Esophagus squamous epithelium (tissue), 5 donors: ENCODE measurements at places on chromosomes 5 and 9. TPM values are rescaled to one million over a fixed set of nuclear protein-coding genes. Genes with fewer than 3 reads are reported as not detected.

The LHX6 gene
- 0.53 TPM for total RNA-seq

The WHRN gene
- total RNA-seq, result 6.1 TPM

DNA sequence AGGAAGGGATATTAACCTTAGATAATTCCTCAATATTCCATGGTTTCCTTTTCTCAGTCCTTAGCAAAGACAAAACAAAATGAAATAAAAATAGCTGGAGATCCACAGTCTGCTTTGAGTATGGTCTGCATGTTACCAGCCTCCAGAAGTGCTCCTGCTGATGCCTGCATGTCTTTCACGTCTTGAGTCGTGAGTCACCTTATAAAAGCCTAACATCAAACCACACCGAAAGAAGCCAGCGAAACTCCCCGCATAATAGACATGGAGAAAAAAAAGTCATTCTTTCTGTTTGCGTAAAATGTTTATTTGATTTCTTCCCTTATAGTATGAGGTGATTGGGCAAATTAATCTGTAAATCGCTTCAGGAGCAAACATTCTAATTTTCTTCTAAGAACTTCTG, 380.5 kb downstream of the SLCO4C1 start:
- H3K4me1 ChIP-seq, result no peaks in the 10 kb centered on the region
- H3K27me3 ChIP-seq, result no peaks in the 10 kb centered on the region

DNA sequence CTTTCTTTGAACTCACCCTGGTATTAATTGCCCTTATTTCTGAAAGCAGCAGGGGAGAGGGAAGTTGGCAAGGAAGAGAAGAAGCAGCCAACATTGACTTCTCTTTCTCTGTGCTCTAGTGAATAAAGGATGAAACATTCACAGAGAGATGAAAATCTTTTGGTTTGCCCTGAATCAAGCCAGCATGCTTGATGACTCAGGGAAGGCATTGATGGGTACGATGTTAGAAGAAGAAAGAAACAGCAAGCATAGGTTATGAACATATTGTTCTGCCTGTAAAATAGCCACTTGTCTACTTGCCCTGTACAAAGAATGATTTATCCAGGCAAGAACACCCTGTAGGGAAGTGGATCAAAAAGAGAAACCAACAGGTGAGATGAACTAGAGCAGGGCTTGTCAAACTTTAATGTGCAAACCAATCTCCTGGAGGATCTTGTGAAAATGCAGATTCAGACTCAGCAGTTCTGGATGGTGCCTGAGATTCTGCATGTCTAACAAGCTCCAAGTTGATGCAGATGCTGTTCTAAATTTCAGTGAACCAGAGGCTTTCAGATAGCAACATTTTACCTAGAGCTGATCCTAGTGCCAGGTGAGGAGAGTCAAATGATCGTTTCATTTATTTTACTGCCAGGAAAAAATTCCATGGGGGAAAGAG, 586.6 kb upstream of the TLE4 start:
- DNase-seq, result no peak
- H3K4me1 ChIP-seq, result no peaks in the 10 kb centered on the region
- no peaks in the 10 kb centered on the region for H3K36me3 ChIP-seq
- no peaks in the 10 kb centered on the region for H3K27me3 ChIP-seq

DNA sequence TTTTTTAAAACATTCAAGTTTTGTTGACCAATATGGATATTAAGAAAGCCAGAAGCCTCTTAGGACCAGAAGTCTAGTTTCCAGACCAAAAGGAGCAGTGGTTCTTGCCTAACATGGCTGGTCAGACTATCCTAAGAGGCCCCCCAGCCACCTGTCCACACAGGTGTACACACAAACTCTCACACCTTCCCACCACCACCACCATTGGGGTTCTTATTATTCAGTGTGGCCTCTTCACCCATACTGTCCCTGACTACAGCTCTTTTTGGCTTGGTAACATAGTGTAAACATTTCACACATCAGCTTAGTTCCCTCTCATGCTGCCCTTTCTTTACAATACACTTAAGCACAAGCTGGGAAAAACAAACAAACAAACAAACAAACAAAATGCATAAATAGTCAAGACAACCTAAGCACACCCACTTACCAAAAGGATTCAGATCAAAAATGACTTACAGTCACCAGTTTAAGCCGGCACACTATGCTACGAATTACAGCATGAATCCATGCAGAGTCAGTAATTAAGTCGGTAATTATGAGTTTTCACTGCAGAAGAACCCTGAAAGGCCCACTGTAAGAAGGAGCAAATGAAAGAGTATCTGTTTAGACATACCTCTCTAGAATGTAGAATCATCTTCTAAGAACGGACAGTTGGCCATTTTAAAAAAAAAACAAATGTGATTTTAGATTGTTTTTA, 9.5 kb downstream of the LHFPL2 start:
- no peaks in the 10 kb centered on the region for H3K36me3 ChIP-seq
- DNase-seq, result no peak
- peak overlapping the region; percentile 49 for H3K27ac ChIP-seq
- H3K4me1 ChIP-seq, result no peaks in the 10 kb centered on the region
- H3K27me3 ChIP-seq, result no peaks in the 10 kb centered on the region

- no peak for DNase-seq
- peaks cover 20% of the 10 kb centered on the region for H3K4me1 ChIP-seq
- peaks cover 12% of the 10 kb centered on the region for H3K36me3 ChIP-seq
- H3K4me3 ChIP-seq, result no peak overlapping the region
- no peak overlapping the region for H3K27ac ChIP-seq
Observed at GRCh38 chr9:35335164-35335563, 154.7 kb upstream of the RUSC2 start.

The CARD6 gene
- 20.4 TPM for total RNA-seq

DNA sequence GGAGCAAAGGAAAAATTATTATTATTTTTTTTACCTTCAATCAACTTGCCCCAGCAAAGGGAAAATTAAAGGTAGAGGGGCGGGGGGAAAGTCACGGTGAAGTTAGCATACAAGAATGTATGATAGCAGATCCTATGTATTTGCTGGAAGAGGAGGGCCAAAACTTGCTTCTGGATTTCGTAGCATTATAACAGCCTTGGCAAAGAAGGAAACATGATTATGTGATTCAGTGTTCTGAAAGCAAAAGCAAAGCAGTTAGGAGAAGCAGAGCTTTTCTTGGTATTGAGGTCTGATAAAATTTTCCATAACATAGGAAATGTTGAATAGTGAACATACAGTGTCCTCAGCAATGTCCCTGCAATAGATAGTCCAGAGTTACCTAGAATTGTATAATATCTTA, 32.4 kb downstream of the MAST4 start:
- DNase-seq, result no peak
- no peaks in the 10 kb centered on the region for H3K27me3 ChIP-seq
- no peak overlapping the region for H3K4me3 ChIP-seq
- no peaks in the 10 kb centered on the region for H3K4me1 ChIP-seq
- H3K36me3 ChIP-seq, result no peaks in the 10 kb centered on the region

The ATOSB gene
- total RNA-seq, result 25.7 TPM

GRCh38 chr9:76911971-76912370, 6.1 kb upstream of the PRUNE2 start:
- H3K36me3 ChIP-seq, result no peaks in the 10 kb centered on the region
- no peaks in the 10 kb centered on the region for H3K27me3 ChIP-seq
- no peak overlapping the region for H3K27ac ChIP-seq

GRCh38 chr5:107531308-107531707, 139.4 kb downstream of the EFNA5 start:
- no peak overlapping the region for H3K4me3 ChIP-seq
- H3K4me1 ChIP-seq, result no peaks in the 10 kb centered on the region
- no peaks in the 10 kb centered on the region for H3K36me3 ChIP-seq
- H3K27ac ChIP-seq, result no peak overlapping the region
- H3K27me3 ChIP-seq, result no peaks in the 10 kb centered on the region
- DNase-seq, result no peak

DNA sequence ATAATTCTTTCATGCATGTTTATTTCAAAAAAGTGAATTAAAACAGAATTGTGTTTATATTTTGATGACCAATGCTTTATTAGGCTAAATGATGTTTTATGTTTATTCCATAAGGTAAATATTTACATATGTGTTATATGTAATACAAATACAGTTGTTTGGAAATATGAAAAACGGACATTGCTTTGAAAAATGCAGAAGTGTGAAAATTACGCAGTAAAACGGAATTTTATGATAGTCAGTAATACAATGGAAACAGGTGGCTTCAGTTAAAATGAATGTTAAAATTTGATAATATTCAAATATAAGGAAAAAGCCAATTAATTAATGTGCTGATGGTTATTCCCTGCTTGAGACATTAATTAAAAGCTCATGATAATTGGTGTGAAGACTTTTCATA, 1633.8 kb downstream of the MAT2B start:
- no peak overlapping the region for H3K4me3 ChIP-seq
- no peaks in the 10 kb centered on the region for H3K4me1 ChIP-seq
- H3K36me3 ChIP-seq, result no peaks in the 10 kb centered on the region
- no peak overlapping the region for H3K27ac ChIP-seq

The AFAP1L1 gene
- total RNA-seq, result 14.5 TPM

- DNase-seq, result no peak
- peaks cover 9% of the 10 kb centered on the region for H3K4me1 ChIP-seq
- no peaks in the 10 kb centered on the region for H3K27me3 ChIP-seq
- no peak overlapping the region for H3K4me3 ChIP-seq
- H3K36me3 ChIP-seq, result no peaks in the 10 kb centered on the region
Observed at GRCh38 chr5:150661821-150662596, 958 bp downstream of the MYOZ3 start.

- no peak for DNase-seq
- peaks cover 10% of the 10 kb centered on the region for H3K4me1 ChIP-seq
- H3K27me3 ChIP-seq, result no peaks in the 10 kb centered on the region
- H3K4me3 ChIP-seq, result no peak overlapping the region
- H3K27ac ChIP-seq, result peak overlapping the region; percentile 63
- no peaks in the 10 kb centered on the region for H3K36me3 ChIP-seq
Observed at GRCh38 chr9:89022902-89023301, 31.6 kb downstream of the S1PR3 start.

DNA sequence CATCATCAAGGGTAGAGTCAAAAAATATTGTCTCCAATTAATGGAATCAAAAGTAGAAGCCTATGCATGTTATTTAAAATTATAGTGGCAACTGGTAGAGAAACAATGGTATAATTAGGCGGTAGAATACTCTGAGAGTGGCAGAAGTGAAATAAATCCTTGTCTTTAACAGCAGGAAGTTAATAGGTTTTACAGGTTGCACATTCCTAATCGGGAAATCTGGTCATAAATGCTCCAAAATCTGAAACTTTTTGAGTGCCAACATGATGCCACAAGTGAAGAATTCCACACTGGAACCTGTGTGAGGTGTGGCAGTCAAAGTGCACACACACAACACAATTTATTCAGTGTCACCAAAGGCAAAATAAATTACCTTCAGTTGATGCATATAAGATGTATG, 433.4 kb downstream of the TAF11L14 start:
- no peak overlapping the region for H3K27ac ChIP-seq
- no peak overlapping the region for H3K4me3 ChIP-seq
- DNase-seq, result no peak
- no peaks in the 10 kb centered on the region for H3K4me1 ChIP-seq

- no peak for DNase-seq
- no peaks in the 10 kb centered on the region for H3K27me3 ChIP-seq
- no peaks in the 10 kb centered on the region for H3K36me3 ChIP-seq
- no peak overlapping the region for H3K4me3 ChIP-seq
Observed at GRCh38 chr9:121302786-121303185, 34.8 kb downstream of the GSN start.

The CSNK1G3 gene
- total RNA-seq, result 43.9 TPM

DNA sequence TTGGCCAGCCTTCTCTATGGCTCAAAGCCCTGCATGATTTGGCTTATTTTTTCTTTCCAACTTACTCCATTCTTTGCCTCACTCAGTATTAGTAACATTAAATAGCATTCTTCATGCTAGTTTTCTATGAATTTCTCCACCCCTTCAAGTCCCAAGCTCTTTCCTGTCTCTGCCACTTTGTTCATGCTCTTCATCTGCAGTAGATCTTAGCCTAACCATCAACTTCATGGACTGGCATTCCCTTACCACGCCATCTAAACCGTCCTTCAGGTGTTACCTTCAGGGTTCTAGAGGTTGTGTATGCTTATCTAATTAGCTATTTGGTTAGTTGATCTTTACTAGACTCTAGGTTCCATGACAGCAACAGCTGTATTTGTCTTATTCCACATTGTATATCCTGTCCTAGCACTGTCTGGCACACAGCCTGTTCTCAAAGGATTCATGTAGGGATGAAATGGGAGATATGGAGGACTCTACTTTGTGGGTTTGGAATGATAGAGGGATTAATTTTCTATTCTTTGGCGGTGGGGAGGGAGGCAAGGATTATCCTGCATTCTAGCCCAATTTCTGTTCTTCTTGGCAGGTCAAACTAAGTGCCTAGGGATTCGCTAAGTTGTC, 26.4 kb downstream of the TMEM167A start:
- H3K4me1 ChIP-seq, result no peaks in the 10 kb centered on the region
- H3K27me3 ChIP-seq, result no peaks in the 10 kb centered on the region
- DNase-seq, result no peak
- no peak overlapping the region for H3K4me3 ChIP-seq
- H3K36me3 ChIP-seq, result no peaks in the 10 kb centered on the region

The IL17B gene
- 2.5 TPM for total RNA-seq

The GPR21 gene
- total RNA-seq, result 0.68 TPM

The EIF4E1B gene
- total RNA-seq, result not detected

DNA sequence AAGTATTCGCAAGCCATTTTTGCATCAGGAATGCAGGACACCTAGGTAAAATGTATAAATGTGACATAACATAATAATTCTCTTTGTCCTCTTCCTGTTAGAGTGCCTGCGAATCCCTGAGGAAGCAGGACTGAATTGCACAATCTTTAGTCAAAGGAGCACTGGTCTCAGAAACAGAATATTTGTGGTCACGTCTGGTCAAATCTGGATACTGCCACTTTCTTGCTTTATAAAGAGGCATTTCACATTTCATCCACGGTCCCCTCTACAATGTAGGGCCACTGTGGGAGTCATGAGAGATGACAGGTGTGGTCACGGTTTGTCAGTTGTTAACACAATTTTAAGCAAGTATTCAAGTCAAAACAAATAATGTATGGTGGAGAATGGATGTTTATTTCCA, 564.0 kb downstream of the IRX1 start:
- H3K36me3 ChIP-seq, result no peaks in the 10 kb centered on the region
- H3K4me3 ChIP-seq, result no peak overlapping the region
- H3K27me3 ChIP-seq, result no peaks in the 10 kb centered on the region
- no peaks in the 10 kb centered on the region for H3K4me1 ChIP-seq

- no peaks in the 10 kb centered on the region for H3K36me3 ChIP-seq
- no peak overlapping the region for H3K27ac ChIP-seq
Observed at GRCh38 chr5:124061068-124061430, 549.1 kb downstream of the CSNK1G3 start.

The C5orf58 gene
- not detected for total RNA-seq

DNA sequence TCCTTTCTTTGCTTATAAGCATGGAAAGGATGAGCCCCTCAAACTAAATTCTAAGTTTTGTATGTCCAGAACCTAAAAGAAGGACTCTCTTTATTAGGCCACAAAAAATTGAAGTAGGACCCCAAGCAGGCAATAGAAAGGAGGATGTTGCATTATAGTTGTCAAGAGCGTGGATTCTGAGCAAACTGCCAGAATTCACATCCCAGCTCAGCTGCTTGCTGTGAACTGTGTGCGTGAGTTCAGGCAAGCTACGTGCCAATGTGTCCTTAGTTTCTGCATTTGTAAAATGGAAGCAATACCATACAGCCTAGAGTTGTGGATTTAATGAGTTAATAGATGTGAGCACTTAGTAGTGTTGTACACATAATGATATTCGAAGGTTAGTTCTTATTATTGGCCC, 70.6 kb upstream of the SLC44A1 start:
- H3K4me1 ChIP-seq, result no peaks in the 10 kb centered on the region
- no peaks in the 10 kb centered on the region for H3K27me3 ChIP-seq
- H3K4me3 ChIP-seq, result no peak overlapping the region
- no peak overlapping the region for H3K27ac ChIP-seq
